ENCODE measurements at places on chromosomes 4 and X. TPM values are rescaled to one million over a fixed set of nuclear protein-coding genes. Genes with fewer than 3 reads are reported as not detected.

FGF13 gene
- not detected for total RNA-seq

RBM41 gene
- total RNA-seq, result 16.8 TPM

MTTP gene
- not detected for total RNA-seq

ADGRL3 gene
- not detected for total RNA-seq

GRCh38 chr4:118158763-118159375, 124.6 kb downstream of the NDST3 start:
- H3K4me1 ChIP-seq, result no peaks in the 10 kb centered on the region
- no peak overlapping the region for H3K4me3 ChIP-seq
- no peaks in the 10 kb centered on the region for H3K36me3 ChIP-seq
- H3K27ac ChIP-seq, result no peak overlapping the region
- DNase-seq, result no peak

GRCh38 chr4:5511791-5512190, 196.6 kb downstream of the EVC2 start:
- H3K4me3 ChIP-seq, result no peak overlapping the region
- no peak for DNase-seq
- no peak overlapping the region for H3K27ac ChIP-seq
- no peaks in the 10 kb centered on the region for H3K4me1 ChIP-seq
- no peaks in the 10 kb centered on the region for H3K27me3 ChIP-seq

Measured in CD4-positive, CD25-positive, alpha-beta regulatory T cell (primary cell).